Common myeloid progenitor, CD34-positive (primary cell): ENCODE measurements at places on chromosomes 11 and 22.

- DNase-seq = no peak
These were observed 124.3 kb downstream of the EHF start for GRCh38 chr11:34745195-34745594.

- no peak for DNase-seq
These were observed 392.9 kb downstream of the TBC1D22A start for GRCh38 chr22:47155131-47155885.

DNA sequence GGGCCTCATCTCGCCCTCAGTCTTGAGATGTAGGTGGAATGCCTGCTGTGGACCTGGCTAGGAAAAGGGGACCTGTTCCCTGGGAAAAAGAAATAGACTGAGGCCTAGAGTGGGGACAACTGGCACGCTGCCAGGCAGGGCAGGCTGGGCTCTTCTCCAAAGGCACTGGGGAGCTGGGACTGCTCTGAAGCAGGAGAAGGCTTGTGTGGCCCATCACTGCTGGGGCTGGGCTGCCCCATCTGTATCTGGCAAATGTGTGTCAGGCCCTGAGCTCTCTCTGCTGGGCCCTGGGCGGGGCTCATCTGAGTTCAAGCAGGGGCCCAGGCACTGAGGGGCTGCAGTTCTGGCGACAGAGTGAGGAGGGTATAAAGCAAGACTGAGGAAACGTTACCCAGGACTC lies 32.9 kb downstream of the ARVCF start:
- DNase-seq = no peak

GRCh38 chr11:130831976-130832375 lies 84.3 kb downstream of the SNX19 start:
- no peak for DNase-seq

DNA sequence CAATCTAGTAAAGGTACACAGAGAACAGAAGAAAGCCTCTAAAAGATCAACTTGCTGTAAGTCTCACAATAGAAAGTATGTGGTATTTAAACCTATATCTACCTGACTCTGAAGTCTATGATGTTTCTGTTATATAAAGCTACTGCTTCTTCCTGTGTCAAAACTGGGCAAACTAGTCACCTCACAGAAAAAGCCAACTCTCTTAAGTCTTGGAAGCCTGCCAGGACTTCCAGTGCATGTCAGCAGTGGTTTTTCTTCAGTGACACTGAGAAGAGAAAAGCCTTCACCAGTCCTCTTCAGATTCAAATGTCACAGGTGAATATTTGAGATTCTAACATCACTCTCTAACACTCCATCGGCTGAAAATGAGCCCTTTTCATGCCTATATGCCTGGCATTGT lies 808.0 kb downstream of the DLG2 start:
- DNase-seq = no peak

DNA sequence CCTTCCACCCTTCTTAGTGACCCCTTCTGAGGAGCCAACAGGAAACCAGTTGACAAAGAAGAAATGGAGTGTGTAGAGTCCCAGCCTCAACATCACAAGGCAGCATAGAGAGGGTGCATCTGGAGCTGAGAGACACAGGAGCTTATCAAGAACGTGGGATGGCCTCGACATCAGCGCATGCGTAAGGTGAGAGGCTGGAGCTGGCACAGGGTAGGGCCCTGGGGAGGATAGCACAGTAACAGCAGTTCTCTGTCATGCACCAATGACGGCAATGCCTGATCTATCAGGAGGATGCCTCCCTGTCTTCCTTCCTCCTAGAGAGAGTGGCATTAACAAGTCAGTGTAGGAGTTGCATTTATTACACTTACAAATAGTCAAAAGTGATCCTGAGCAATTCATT lies 426.1 kb downstream of the NTM start:
- no peak for DNase-seq

GRCh38 chr11:30852091-30852490 lies 265.9 kb upstream of the MPPED2 start:
- no peak for DNase-seq

DNA sequence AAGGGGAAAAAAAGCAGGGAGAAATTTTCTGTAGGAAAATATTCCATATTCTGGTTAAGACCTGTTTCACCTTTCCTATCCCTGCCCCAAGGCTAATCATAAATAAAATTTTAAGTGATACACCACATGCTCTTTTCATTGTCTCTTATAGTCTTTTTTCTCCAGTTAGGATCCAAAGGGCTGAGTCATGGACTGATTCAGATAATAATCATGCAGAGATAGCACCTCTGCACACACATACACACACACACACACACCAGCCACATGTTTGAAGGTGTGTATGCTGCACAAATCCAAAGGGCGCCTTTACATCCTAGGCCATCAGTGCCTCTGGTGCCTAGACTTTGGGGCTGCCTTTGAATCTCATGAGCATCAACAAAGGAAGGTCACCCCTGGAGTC lies 35.5 kb upstream of the CWF19L2 start:
- no peak for DNase-seq

- no peak for DNase-seq
These were observed 56.8 kb downstream of the LDLRAD3 start for GRCh38 chr11:36000616-36001190.

DNA sequence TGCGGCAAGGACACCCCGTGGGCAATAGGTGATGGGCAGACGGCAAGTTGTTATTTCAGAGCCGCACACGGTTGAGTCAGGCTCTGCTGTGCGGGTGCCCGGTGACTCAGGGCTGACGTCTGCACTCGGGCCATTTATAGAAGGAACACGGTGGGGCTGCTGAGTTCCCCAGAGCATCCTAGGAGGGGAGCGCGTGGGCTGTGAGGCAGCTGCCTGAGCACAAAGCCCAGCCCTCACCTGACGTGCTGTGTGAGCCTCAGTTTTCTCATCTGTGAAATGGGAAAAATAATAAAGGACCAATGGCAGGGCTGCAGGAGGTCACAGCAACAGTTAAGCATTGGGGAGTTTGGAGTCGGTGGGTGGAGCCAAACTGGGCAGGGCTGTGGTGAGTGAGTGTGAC lies 11.3 kb upstream of the RHOD start:
- DNase-seq = no peak

GRCh38 chr11:73386016-73386415 lies 9.8 kb downstream of the RELT start:
- DNase-seq = no peak

GRCh38 chr11:17343257-17343656 lies 8.3 kb upstream of the NCR3LG1 start:
- no peak for DNase-seq

GRCh38 chr11:131592734-131593133 lies 222.3 kb downstream of the NTM start:
- DNase-seq = no peak

- DNase-seq = no peak
These were observed 62.8 kb upstream of the BLID start for GRCh38 chr11:122178795-122179194.

DNA sequence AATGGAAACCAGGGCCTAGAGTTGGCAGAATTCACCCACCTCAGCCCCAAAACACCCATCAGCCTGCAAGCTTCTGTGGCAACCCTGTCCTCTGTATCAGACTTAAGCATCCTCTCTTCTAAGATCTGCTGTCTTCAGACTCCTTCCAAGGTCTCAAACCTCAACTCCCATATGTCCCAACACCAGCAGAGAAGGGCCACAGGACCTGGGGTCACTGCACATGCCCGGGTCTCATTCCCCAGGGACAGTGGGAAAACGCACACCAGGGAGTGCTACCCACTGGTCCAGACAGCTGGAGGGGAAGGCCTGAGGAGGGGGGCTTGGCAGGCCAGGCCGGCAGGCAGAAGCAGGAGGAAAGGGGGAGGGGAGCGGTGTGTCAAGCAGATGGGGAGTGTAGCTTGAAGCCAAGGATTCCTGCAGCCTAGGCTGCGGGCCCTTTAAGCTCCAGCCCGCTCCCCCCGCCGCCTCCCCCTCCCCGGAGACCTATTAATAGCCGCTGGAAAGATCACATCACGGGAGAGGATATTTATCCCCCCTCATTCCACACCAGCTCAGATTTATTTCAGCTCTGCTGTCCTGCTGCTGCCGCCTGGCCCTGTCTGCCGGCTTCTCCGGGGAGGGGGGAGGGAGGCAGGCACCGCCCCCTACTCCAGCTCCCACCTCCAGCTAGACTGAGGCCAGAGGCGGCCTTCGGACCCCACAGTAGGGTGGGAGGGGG lies 16.7 kb downstream of the BCL9L start:
- no peak for DNase-seq

- no peak for DNase-seq
These were observed 21.4 kb upstream of the CRTAM start for GRCh38 chr11:122816761-122817520.

DNA sequence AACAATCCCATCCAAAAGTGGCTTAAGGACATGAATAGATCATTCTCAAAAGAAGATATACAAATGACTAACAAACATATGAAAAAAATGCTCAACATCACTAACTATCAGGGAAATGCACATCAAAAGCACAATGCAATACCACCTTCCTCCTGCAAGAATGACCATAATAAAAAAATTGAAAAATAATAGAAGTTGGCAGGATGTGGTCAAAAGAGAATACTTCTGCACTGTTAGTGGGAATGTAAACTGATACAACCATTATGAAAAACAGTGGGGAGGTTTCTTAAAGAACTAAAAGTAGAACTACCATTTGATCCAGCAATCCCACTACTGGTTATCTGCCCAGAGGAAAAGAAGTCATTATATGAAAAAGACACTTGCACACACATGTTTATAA lies 77.7 kb upstream of the SC5D start:
- no peak for DNase-seq

DNA sequence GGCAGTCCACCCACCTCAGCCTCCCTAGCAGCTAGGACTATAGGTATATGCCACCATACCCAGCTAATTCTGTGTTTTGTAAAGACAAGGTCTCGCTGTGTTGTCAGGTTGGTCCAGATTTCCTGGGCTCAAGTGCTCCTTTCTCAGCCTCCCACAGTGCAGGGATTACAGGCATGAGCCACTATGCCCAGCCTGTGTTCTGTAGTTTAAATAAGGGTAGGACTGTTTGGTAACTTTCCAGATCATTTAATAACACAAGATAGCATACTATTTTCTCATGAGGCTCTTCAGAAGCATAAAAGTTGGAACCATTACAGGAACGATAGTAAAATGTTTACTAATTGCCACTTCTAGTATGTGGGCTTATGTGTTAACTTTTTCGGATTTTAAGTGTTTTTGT lies 38.0 kb upstream of the GRIK4 start:
- DNase-seq = no peak

DNA sequence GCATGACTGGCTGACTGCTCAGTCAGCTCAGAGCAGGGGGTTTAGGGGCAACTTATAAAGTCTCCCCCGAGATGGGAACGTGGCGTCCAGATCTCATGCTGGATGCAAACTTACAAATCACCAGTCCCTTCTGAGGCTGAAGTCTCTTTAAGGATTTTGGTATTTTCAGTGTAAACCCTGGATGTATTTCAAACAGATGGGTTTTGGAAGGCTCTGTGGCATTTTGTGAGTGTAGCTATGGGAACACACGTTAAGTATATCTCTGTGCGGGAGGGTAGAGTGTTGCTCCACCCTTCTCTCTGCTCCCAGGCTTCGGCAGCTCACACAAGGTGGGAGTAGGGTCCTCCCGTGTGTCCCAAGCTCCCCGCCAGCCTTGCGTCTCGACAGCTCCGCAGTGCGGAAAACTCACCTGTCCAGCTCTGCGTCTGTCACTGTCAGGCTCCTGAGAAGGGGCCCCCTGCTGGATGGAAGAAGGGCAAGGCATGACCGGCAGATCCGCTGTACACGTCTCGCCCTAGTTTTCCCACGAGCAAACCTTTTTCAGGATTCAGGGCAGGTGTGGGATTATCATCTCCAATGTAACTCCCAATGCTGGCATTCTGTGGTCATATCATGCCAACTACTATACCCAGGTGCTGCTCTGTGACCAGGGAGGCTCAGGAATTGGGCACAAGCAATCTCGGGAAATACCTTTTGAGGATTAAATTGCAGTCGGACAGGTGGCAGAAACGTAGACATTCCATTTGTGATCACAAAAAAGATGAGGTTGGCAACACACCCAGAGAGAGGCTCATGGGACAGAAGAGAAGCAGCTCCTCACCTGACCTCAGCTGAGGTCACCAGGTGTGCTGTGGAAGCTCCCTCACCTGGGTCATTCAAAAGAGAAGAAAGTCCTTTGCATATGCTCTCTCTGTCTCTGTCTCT lies 313.9 kb upstream of the B3GAT1 start:
- no peak for DNase-seq

DNA sequence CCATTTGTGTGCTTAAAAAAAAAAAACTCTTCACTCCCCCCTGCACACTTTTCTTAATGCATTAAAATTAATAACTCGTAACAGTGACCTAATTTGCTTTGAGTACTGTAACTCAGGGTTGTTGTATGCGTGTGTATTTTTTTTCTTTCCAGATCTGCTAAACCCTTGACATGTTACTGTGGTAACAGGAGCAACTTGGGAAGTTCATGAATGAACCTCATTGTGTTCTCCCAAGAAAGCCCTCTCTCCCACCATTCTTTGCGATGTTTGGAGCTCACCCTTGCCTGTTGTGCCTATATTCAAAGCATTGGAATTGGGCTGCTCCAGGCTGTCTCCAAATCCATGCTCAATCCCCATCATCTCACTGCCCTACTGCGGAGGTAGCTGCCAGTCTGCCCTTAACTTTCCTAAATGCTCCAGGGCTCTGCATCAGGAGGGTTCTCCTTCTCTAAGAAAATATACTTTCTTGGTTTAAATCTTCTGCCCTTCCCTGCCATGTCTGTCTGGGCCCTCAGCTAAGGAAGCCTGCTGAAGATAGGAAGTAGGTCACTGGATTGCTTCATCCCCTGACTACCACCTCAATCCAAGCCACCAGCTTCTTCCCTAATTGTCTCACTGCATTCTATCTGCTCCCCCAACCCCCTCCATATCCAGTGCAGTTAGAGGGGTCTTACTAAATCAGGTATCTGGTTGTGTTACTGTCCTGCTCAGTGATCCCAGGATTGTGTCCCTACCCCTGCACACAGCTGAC lies 70.3 kb downstream of the KIRREL3 start:
- DNase-seq = no peak

- DNase-seq = no peak
These were observed 367 bp downstream of the HPS5 start for GRCh38 chr11:18321578-18321968.

DNA sequence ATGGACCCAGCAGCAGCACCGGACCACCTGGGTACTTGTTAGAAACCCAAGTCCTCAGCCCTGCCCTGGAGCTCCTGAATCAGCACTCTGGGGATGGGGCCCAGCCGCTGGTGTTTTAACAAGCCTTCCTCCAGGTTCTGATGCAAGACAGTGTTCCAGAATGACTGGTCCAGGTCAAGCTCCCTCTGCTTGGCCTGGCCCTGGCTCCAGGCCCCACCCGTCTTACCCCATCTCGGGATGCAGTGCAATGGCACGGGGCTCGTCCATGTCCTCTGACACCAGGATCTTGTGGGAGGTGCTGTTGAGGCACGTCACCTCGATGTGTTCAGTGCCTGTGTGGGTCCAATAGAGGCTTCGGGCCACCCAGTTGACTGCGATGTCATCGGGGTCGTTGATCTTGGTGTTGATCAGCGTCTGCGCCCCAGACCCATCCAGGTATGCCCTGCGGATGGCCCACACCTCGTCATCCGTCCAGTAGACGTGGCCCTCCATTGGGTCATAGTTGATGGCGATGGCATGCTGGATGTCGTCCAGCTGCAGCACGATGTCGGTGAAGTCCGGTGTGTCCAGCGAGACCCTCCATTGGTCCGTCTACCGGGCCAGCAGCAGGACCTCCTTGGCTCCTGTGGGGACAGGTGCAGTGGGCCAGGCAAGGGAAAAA lies 140.3 kb downstream of the CRYBB2 start:
- DNase-seq = no peak
